ENCODE measurements at places on chromosomes 11 and 22.
A peak's percentile ranks its signal among the peaks of the same experiment; 100 is the strongest.

GRCh38 chr11:280706-281485, 2.7 kb downstream of the NLRP6 start:
- no peak for DNase-seq

DNA sequence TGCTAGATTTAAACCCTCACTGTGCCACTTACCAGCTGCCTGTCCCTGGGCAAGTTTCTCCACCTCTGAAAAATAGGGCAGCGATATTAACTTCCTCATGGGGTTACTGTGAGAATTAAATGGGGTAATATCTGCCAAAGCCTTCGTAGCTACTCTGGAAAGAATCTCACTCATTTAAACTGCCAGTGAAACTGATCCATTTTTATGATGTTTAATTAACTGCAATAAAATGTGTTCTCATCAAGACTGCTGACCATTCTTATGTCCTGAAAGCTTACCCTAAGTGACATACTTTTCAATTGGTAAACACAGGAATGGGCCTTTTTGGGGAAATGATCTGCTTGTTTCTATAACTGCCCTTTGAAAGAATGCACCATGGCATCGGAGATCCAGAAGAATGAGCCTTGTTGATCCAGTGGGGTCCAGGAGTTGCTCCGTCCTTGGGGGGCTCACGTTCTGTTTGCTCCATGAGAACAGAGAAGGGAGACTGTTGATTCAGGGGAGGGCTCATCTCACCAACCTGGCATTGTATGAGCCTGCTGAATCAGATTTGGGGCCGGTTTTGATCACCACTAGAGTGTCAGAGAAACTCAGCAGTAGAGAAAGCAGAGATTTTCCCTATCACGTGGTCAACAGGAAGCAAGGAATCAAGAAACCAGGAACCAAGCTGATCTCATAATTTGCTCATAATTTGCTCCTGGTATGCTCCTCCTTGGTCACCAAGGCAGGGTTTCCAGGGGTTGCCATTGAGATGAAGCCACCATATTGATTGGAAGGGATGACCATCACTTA, 7.0 kb upstream of the CCDC86 start:
- no peak for DNase-seq

DNA sequence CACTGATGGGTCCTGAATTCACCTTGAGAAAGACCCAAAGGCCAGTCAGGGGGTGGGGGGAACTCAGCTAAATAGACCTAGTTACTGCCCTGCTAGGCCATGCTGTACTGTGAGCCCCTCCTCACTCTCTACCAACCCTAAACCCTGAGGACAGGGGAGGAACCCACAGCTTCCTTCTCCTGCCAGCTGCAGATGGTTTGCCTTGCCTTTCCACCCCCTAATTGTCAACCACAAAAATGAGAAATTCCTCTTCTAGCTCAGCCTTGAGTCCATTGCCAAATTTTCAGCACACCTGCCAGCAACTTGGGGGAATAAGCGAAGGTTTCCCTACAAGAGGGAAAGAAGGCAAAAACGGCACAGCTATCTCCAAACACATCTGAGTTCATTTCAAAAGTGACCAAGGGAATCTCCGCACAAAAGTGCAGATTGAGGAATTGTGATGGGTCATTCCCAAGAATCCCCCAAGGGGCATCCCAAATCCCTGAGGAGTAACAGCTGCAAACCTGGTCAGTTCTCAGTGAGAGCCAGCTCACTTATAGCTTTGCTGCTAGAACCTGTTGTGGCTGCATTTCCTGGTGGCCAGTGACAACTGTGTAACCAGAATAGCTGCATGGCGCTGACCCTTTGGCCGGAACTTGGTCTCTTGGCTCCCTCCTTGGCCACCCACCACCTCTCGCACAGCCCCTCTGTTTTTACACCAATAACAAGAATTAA, 2.4 kb upstream of the TTC36 start:
- no peak for DNase-seq

- no peak for DNase-seq
Observed at GRCh38 chr11:3152471-3153110, 12.5 kb downstream of the OSBPL5 start.

- DNase-seq: no peak
Observed at GRCh38 chr22:38196791-38197419, 4.9 kb upstream of the MAFF start.

DNA sequence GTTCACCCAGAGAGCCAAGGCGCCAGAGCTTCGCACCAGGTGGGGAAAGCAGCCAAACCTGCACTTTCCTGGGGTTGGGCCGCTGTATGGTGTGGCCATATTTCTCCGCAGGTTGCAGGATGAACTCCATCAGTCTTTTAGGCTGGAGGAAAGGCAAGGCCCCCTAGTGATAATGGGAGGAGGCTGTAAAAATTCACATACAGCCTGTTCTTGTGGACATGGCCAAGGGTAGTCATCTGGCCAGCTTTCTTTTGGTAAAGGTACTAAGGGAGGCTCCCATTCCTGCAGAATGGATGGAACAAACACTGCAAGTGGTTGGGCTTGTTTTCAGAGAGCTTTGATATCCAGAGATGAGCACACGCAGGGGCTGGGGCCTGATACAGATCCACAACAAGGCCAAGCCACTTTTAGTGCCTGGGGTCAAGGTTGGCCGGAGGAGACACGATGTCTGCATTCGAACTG, 29.6 kb downstream of the C22orf31 start:
- no peak for DNase-seq

GRCh38 chr22:42878561-42879305, 21.7 kb upstream of the ARFGAP3 start:
- DNase-seq: no peak

DNA sequence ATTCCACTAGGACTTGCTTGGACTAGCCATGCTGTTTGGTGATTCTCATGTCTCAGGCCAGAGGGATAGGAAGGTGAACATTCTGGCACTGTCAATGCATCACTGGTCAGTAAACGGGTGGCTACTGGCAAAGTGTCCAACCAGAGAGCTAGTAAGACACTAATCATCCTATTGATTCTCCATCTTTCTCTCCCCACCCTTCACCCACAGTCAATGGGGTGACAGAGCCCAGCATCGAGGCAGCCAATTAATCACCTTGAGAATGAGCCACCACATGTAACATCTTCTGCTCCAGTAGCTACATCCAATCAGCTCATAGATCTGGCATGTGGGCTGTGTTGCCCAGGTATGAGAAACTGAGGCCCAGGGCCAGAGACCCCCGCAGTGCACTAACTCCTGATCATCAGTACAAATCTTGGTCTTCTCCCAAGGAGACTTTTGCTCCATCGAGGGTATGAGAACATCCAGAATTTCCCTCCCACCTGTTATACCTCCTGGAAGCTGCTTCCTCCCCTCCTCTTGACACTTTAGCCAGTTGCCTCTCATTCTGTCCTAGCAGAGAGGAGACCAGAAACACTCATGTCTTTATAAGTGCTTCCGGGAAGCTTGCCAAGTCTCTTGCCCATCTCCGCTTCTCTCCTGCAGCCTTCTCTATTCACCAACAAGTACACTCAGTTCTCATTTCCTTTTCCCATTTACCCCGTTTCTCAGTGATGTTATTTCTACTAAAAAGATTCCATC, 17.0 kb downstream of the HTR3A start:
- no peak for DNase-seq

GRCh38 chr11:3126207-3126865, 38.8 kb downstream of the OSBPL5 start:
- DNase-seq: no peak

DNA sequence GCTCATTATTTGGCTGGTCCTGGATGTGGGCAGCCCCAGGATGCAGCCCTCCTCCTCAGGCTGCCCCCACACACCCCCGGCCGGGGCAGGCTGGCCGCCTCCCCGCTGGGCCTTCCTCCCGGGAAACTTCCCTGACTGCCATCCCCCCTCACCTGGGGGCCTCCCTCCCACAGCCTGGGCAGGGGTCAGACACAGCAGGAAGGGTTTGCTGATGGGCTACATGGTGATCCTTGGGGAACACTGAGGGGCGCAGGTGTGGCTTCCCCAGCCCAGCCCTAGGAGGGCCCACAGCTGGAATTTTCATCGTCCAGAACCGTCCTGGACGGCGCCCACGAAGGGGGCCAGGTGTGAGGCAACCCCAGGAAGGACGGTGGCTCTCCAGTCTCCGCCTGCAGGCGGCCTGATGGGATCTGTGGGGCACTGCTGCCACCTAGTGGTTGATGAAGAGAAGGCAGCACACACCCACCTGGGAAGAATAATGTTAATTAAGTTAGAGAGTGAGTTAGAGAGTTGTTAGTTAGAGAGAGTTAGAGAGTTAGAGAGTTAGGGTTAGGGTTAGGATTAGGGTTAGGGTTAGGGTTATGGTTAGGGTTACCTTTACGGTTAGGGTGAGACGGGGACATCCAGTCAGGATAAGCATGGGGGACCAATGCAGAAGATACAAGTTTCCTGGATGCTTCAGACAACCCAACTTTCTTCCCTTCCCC, 75.9 kb upstream of the PRR5 start:
- peak; percentile 45 for DNase-seq

All from MG63 (cell line).